ENCODE measurements at places on chromosomes 11 and 22. TPM values are rescaled to one million over a fixed set of nuclear protein-coding genes. Genes with fewer than 3 reads are reported as not detected.

Gene LDLRAD3
- 25.3 TPM for total RNA-seq

Gene PANX3
- total RNA-seq, result not detected

Gene CARD18
- total RNA-seq, result not detected

Gene PHOX2A
- total RNA-seq, result not detected

Gene CD3D
- not detected for total RNA-seq
